ENCODE measurements at places on chromosomes 2 and 18.

GRCh38 chr18:55778788-55779690, 191.0 kb upstream of the TCF4 start:
- DNase-seq = no peak

GRCh38 chr2:99488539-99489062, 1.2 kb downstream of the REV1 start:
- no peak for DNase-seq

GRCh38 chr2:88596141-88596830, 31.0 kb downstream of the EIF2AK3 start:
- DNase-seq = no peak

GRCh38 chr2:70921031-70921430, 14.7 kb upstream of the ATP6V1B1 start:
- DNase-seq = no peak

- DNase-seq = no peak
Measured at GRCh38 chr2:61295981-61296380, 134.0 kb downstream of the C2orf74 start.

DNA sequence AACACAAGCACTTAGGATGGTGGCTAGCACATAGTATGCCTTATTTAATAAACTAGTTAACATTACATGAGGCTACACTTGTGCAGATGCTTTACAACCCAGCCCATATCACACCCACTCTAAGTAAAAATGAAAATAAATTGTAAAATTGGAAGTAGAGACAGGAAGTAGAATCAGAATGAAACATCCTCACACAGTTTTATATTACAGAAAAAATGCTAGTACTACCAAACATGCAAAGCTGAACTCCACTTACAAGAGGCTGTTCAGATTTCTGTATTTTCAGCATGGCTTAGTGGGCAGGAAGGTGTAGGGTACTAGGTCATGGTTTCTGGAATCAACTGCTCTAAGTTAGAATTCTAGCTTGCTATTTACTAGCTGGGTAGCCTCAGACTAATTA, 18.2 kb upstream of the CRIM1 start:
- no peak for DNase-seq

DNA sequence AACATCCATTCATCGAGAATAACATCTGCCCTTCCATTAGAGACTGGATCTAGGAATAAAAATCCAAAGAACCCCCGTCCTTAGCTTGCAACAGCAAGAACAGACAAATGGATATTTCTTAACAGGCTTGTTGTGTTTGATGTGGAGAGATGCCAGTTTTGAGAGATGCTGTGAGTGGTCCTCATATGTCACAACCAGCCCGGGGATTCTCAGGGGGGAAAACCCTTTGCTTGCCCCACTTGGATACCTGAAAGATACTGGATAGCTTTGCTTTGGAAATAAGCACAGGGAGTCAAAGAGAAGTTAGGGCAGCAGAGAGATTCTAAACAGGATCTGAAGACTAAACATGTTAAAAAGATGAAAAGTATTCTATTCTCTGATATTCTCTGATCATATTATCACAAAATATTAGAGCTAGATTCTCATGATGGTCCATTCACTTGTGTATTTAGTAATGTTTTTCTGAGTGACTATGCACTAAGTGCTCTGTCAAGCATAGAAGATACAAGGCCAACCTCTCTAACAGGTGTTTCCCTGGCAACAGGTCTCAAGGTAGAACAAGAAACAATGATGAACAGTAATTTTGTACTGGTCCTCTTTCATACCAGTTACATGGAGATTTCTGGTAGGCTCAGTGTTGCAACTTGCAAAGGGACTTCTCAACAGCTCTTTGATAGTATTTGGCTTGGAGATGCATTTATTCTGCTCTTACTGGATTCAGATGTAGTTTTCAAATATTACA, 348.2 kb downstream of the MYCN start:
- DNase-seq = no peak

GRCh38 chr2:213164263-213164662, 12.9 kb upstream of the IKZF2 start:
- no peak for DNase-seq

- DNase-seq = no peak
Measured at GRCh38 chr2:168146892-168147810, 100.2 kb downstream of the STK39 start.

DNA sequence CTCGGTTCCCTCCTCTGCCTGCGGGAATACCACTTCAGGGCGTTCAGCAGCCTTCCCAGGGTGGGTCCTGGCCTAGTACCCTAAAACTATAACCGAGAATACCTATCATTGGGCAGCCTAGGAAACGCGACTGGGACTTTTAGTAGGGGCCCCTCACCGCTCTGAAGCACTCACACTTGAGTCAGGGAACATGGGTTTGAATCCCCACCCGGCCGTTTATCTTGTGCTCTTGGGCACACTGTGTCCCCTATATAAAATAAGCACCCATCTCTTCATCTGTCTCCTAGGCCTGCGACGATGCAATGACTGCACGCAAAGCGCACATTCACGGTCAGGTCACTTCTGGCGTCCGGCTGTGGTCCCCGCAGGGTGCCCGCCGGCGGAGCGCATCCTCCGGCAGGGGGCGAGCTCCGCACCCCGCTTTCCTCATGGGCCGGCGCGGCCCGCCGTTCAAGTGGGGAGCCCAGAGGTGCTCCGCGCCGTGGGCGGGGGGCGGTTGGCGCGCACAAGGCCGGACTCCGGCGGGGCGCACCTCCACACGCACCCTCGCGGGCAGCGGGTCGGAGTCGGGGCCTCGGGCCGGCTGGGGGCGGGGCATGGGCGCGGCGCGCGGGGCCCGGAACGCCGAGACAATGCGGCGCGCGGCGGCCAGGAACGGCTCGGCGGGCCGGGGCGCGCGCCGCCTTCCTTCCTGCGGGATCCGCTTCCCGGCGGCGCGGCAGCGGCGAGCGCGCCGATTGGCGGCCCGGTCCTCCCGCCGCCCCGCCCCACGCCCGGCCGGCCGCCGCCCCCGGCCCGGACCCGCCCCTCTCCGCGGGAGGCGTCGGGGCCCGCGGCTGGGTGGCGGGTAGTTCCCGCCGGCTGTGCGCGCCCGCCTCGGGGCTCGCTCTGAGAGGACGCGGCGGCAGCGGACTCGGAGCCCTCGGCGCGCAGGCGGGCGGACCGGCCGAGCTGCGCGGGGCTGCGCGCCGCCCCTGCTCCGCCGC, at the start of gene ASAP2:
Gene ASAP2, plus strand, starts transcription at position 850 of the 986 bp plus-strand sequence. CDS start 293 bp downstream, outside the sequence.
- no peak for DNase-seq

GRCh38 chr2:227124811-227125210, 39.2 kb downstream of the COL4A4 start:
- DNase-seq = no peak

GRCh38 chr2:227782804-227783203, 30.8 kb upstream of the CCL20 start:
- no peak for DNase-seq

DNA sequence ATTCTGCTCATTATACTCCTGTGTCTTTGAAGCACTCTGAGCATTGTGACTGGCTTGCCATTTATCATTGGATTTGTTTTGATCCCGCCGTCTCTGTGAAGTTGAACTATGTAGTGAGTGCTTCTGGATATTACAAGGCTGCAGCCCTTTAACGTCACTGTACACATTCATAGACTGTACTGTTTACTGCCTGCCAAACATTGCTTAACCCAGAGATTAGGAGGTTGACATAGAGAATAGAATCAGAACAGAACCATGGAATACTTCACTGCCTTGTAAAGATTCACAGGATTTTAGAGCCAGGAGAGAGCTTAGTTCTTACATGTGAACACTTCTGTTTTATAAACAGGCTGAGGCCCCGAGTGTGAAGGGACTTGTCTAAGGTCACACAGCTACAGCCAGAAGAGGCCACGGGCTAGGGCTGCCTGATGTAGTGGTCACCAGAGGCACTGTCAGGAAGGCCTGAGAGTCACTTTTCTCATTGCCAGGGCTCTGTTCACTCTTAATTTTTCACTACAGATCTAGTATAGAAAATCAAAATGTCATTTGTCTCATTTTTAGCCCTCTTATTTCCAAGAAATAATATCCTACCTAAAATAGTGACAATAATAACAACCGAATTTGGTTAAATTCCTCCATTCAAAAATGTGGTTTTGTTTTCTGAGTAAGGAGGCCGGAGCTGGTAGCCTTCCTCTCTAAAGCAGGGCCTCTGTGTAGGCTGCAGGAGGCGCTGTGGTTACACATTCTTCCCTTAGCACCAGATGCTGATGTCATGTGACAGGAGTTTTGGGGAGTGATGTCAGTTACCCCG, 87.9 kb downstream of the UGGT1 start:
- DNase-seq = no peak

GRCh38 chr2:138777996-138778395, 2.2 kb downstream of the NXPH2 start:
- DNase-seq = no peak

DNA sequence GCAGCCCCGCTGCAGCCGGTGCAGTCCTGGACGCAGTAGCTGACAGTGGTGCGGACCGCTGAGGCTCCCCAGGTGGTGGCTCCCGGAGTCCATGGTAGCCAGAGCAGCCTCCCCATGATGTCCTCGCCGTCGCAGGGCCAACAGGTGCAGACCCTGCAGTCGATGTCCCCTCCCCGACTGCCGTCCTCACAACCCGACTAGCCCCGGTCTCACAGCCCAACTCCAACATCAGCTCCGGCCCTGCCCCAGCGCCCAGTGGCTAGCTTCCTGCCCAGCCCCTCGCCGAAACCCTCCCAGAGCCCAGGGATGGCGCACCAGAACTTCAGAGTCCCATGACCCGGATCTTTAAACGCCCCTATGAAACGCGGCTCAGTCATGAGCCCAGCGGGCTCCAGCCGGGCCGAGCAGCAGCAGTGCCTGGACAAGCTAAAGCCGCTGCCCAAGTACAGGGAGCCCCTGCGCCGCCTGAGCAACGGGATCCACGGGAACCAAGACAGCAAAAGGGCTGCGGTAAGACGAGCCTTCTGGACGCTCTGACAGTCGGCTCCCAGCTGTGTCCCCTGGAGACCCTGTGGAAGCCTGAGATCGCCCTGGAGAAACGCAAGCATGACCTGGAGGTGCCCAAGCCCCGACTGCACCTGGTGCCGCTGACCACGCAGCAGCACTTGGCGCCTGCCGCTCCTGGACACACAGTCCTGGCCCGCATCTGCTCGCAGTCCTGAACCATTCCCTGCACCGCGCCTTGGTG, 53.8 kb upstream of the TUBA3E start:
- DNase-seq = no peak

DNA sequence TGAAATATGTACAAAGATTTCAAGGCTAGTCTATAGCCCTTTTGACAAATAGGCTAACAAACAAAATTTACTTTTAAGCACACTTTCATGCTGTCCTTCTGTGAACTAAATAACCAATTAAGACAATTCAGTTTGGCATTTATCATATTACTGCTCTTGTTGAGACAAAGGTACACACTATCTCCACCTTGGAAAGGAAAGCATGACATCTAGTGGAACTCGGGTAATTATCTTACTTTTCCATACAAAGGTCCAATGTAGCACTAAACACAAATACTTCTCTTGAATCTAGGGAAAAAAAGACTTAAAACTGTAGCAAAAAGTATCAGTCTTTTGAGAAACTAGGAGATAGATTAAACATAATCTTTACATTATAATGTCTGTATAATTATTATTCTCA, 125.0 kb upstream of the CD226 start:
- DNase-seq = no peak

DNA sequence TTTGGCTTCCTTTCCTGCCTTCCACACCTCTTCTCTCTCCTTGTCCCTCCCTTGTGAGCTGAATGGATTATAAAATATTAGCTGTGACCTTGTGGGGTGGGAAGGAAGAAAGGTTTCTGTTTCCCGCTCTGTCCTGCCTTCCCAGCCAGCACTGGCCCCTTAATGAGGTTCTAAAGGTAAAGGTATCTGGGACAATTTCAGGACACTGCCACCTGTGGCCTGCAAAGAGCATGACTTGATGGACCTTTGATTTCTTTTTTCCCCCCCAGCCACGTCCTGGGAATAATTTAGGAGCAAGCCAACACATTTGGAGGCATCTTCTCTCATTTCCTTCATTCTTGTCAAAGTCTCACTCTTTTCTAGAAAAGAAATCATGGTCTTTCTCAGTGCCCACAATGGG, 246.7 kb upstream of the EPAS1 start:
- no peak for DNase-seq

DNA sequence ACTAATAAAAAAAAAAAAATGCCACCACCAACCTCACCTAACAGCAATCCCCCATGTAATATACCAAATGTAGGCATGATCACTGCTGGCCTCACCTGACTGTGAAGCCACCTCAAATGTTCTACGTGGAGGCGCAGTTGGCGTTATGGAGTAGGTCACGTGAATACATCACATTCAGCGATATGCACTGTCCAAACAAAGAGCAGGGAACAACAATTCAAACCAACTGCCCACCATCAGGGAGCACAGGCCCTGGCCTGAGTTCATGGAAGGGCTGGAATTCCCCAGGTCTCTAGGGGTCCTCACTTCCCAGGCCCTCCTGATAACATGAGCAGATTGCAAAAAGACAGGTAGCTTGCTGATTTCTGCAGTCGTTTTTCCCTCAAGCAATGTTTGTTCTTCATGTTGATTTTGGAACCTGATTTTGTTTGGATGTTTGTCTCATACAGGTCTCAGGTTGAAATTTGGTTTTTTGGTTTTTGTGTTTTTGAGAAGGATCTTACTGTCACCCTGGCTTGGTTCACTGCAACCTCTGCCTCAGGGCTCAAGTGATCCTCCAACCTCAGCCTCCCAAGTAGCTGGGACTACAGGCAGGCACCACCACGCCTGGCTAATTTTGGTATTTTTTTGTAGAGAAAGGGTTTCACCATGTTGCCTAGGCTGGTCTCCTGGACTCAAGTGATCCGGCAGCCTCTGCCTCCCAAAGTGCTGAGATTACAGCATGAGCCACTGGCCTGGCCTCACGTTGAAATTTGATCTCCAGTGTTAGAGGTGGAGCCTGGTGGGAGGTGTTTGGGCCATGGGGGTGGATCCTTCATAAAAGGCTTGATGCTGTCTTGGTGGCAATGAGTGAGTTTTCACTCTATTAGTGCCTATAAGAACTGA, 15.5 kb downstream of the TBC1D8 start:
- DNase-seq = no peak

DNA sequence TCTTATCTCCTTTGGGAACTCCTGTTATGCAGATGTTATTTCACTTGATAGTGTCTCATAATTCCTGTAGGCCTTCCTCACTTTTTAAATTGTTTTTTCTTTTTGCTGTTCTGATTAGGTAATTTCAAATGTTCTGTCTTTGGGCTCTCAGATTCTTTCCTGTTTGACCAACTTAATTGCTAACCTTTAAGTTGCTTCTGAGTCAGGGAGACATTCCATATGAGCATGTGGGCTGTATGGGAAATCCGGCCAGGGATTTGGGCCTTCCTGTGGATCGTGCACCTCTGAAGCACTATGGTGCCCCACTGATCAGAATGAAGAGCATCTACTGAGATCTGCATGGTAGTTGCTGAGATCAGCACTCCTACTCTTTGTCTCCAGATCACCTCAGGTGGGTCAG, 44.7 kb upstream of the REEP1 start:
- DNase-seq = no peak

DNA sequence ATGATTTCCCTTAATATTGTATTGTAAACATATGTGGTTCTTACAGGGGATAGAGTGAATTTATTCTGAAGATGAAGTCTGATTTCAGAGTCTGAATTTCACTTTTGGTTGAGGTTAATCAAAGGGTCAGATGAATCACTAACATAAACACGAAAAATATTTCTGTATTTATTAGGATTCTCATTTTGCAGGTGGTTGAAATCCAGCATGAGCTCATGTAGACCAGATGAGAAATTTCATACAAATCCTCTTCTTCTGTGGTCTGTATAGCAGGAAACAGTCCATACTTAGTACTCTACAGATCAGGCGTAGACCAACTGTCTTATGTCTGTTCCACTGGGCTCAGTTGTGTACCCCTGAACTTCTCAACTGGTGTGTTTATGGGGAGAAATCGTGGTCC, 157.8 kb downstream of the BABAM2 start:
- DNase-seq = no peak

GRCh38 chr2:114754907-114755563, 312.6 kb downstream of the DPP10 start:
- no peak for DNase-seq

GRCh38 chr2:233830111-233830802, 24.1 kb downstream of the HJURP start:
- DNase-seq = no peak
